ENCODE measurements at places on chromosomes 11 and 22. TPM values are rescaled to one million over a fixed set of nuclear protein-coding genes. Genes with fewer than 3 reads are reported as not detected.

C11orf91 gene
- 0.45 TPM for total RNA-seq

OR51E1 gene
- total RNA-seq = not detected

SBF1 gene
- 227 TPM for total RNA-seq

MPZL2 gene
- 0.95 TPM for total RNA-seq

OR8D1 gene
- total RNA-seq = not detected

OR51B4 gene
- not detected for total RNA-seq

AQP11 gene
- not detected for total RNA-seq

SLC37A2 gene
- total RNA-seq = 0.34 TPM

CPT1A gene
- total RNA-seq = 11.3 TPM

KCNJ5 gene
- total RNA-seq = not detected

TESMIN gene
- 4.3 TPM for total RNA-seq

TTC9C gene
- 5.2 TPM for total RNA-seq

GSTP1 gene
- 60.1 TPM for total RNA-seq

KRTAP5-7 gene
- not detected for total RNA-seq

SHISAL1 gene
- not detected for total RNA-seq

CTNND1 gene
- 12.4 TPM for total RNA-seq

PHETA2 gene
- 0.42 TPM for total RNA-seq

VPREB1 gene
- not detected for total RNA-seq

HORMAD2 gene
- total RNA-seq = not detected

GRCh38 chr11:119204066-119204465 is 2.1 kb upstream of the CBL start:
- DNase-seq = no peak

DNA sequence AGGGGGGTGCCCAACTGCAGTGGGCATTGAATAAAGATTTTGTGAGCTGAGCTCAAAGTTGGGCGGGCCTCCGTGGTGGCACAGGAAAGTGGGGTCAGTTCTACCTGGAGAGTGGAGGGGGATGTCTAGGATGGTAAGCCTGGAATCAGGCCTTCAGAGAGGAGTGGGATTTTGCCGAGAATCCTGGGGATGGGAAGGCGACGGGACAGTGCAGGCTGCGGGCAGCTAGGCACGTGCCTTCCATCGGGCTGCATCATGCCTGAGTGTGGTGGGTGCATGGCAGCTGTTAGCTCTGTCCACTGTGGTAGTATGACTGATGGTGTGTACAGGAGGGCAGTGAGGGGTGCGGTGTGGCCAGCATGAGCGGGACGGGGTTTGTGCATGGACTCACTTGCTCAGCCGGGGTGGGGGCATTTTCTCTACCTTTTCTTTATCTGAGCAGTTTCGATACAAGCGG is 3.6 kb downstream of the SHANK3 start:
- DNase-seq = no peak

DNA sequence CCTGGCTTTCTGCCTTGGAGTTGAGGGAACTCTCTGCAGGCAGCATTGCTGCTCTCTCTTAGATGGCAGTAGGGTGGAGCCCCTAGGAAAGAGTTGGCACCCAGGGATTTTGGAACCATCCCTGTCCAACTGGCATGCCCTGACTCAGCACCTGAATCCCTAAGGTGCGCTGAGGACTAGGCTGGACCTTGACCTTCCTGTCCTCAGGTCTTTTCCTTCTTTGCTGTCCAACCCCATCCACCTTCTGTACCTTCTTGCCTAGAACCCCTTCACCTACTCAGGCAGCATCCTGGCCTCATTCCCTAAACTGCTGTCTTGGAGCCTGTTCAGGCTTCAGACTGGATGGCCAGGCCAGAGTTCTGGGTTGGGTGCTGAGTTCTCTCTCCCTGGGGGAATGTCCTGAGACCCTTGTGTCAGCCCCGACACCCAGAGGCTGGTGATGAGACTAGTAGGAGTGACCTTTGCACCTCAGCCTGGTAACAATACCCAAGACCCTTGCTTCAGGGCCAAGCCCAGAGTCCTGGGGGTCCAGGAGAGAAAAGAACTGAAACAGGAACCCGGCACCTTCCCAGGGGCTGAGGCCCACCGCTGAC is 2.5 kb upstream of the POLD4 start:
- no peak for DNase-seq

DNA sequence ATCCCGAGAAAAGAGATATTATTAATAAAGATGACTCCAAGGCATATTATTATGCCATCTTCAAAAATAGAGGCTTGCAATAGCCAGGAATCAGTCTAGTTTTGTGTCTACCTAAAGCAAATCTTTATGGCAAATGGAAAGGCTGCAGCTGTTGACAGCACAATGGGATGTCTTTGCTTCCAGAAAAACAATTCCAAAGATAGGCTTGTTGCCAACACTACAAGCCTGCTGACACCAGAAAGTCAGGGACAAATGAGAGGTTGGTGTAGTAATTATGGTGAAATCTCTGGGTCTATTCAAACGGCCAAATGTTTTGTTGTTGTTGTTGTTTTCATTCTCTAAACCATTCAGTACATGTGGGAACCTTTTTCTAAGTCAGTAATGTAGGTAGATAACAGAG is 101.8 kb downstream of the LUZP2 start:
- DNase-seq = no peak

DNA sequence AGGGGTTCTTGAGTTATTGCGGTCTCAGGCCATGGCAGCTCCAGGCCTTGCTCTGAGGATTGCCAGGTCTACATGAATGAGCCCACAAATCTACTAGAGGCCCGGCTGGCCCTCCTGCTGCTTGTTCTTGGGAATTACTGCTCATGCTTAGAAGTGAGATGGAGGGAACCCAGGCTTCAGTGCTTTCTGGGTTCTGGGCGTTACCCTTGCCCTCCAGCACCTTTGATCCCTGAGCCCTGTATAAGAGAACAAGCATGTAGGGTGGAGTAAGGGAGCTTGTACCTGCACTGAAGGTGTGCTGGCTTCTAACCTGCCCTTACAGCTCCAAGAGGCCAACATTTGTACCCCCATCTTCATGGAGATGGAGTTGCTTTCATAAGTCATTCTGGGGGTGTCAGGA is 4.0 kb downstream of the NAA40 start:
- DNase-seq = no peak

GRCh38 chr11:134460881-134461280 is 48.8 kb upstream of the B3GAT1 start:
- no peak for DNase-seq

GRCh38 chr11:67416416-67417335 is 1.2 kb downstream of the CARNS1 start:
- DNase-seq = peak; percentile 87

DNA sequence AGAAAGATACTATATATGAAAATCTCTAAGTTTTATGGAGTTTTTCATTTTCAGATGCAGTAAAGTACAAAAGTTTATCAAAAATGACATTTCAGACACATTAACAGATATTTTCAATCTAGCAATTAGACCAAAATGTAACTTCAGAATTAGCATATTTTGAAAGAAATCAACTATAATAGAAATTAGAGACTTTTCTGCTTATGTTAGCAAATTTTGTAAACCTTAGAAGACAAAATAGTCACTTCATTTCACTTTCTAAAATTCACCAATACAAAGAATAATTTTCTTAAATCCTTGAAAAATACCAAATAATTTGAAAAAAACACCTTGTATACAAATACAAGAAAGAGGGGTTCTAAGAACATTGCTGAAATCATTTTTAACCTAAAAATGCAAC is 135.8 kb upstream of the FIBIN start:
- DNase-seq = no peak

- no peak for DNase-seq
Measured at GRCh38 chr22:37626144-37626543, 13.3 kb upstream of the SH3BP1 start.

- DNase-seq = peak; percentile 25
Measured at GRCh38 chr11:62602141-62603071, 741 bp upstream of the MTA2 start.

- DNase-seq = no peak
Measured at GRCh38 chr11:11882539-11882938, 40.8 kb downstream of the USP47 start.

- no peak for DNase-seq
Measured at GRCh38 chr11:78080084-78080817, 589 bp upstream of the NDUFC2 start.

DNA sequence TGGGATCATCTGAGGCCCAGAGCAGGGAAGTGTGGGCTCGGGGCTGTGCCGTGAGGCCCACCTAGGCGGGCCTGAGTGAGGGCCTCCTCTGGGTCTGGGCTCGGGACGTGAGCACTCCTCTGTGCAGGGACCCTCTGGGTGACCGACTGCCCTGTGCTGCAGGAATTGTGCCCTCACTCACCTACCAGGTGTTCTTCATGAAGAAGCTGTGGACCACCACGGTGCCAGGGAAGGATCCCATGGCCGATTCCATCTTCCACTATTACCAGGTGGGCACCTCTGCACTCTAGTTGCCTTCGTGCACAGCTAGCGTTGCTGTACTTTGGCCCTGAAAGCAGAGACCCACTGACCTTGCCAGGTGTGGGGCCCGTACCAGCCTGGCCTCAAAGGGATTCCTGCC is 80.5 kb downstream of the MYO7A start:
- no peak for DNase-seq

DNA sequence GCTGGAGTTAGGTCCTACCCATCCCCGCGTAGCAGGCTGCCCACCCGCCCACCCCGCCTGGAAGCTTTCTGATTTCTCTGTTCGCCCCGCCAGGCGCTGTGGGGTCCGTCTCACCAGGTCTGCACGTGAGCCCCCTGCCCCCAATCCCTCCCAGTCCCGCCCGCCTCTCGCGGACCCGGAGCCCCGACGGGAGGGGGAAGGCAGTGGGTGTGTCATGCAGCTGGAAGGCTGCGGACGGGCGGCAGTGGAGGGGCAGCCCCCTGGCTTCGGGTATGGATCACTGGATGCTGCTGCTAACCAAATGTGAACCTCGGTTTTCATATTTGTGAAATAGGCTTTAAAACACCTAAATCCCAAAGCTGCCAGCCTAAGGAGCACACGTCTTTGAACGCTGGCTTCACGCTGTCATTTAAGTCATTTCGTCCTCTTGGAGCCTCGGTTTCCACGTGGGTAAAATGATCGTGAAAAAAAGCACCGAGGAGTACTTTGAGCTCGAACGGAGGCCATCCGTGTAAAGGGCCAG is 568 bp upstream of the BIK start:
- DNase-seq = no peak

GRCh38 chr11:8927233-8927632 is 5.5 kb downstream of the C11orf16 start:
- DNase-seq = no peak

GRCh38 chr22:38494498-38494897 is 11.6 kb downstream of the DDX17 start:
- DNase-seq = no peak

DNA sequence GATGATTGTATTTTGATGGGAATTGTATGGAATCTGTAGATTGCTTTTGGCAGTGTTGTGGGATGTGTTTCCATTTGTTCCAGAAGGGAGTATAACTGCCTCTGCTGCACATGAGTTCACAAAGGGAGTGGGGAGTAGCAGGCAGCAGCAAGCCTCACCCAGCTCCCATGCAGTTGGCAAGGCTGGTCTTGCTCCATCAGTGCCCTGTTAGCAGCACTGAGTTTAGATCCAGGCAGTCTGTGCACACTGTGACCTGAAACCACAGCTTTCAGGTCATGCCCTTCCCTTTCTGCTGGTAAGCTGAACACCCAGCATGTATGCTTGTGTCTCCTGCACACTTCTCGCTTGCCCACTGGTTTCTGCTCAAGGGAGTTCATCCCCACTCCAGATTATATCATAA is 3.7 kb upstream of the NUCB2 start:
- no peak for DNase-seq

GRCh38 chr11:79708319-79708932 is 267.6 kb upstream of the TENM4 start:
- DNase-seq = no peak

- no peak for DNase-seq
Measured at GRCh38 chr11:76806608-76807205, 23.6 kb downstream of the TSKU start.

DNA sequence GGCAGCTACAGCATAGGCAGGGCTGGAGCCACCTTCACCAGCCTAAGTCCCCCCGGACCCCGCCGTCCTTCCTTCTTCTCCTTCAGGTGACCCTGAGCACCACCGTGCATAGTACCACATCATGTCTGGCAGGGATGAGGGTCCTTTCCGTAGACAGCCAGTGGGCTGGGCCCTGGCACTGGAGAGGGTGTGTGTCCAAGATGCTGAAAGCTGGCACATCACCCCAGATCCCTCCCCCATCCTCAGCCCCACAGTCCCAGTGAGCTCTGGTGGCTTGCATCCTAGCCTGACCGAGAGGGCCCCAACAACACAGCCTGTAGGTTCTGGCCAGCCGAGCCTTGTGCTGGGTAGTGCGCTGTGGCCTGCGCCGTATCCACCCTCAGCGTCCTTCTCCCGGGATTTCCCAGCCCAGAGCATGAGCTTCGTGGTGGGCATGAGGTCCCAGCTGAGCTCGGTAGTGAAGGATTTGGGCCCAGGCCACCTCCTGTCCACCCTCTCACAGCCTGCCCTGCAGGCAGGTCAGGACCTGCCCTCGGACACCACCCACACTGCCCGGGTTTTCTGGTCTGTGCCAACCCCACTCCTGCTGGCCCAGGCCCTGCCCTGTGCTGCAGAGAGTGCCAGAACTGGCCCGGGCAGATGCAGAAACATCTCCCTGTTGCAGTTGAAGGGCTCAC is 1124.3 kb downstream of the BRD1 start:
- DNase-seq = no peak

DNA sequence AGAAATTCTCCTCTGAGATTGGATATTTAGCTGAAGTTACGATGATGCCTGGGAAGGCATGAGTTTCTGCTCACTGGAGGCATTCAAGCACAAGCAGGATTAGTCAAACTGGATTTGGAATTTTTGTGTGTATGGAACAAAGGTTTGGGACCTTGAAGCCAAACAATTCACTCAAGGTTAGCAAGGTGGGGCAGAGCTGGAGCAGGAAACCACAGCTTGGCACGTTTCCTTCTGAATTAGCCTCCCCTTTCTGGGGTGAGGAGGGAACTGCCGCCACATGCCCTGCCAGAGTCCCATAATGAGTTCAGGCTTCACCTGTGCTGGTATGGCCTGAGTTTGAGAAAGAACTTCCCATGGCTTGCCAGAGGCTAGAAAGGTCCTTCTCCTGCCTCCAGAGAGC is 50.9 kb upstream of the RRAS2 start:
- DNase-seq = no peak

- no peak for DNase-seq
Measured at GRCh38 chr22:37187891-37188761, at the start of gene C1QTNF6. C1QTNF6 (minus strand) TSS chr22:37188247; CDS start chr22:37188213, 34 bp downstream.

DNA sequence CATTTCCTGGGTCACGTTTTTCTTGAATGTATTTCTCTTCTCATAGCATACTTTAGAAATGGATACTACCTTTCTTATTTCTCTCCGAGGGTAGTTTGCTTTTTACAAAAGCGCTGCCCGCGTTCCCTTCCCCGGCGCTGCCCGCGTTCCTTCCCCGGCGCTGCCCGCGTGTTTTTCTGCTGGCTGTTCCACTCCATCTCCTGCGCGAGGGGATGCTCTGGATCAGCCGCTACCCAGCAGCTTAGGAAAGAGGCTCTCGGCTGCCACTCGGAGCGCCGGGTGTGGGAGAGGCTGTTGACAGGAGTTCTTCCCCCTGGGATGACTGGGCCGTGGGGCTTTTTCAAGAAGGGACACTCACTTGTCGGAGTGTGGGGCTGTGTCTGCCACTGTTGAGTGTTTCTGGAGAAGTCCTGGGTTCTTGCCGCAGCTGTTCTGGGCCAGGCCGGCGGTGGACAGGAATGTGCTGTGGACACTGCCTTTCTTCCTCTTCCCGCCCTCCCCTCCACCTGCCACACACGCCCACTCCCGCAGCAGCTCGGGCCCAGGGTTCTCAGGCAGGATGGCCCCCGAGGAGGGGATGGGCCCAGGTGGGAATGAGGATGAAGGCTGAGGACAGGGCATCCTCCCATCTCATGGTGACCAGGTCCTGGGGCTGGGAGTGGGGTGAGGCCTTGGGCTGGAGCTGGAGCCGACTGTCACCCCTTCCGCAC is 30.6 kb downstream of the GLB1L2 start:
- DNase-seq = no peak

Measured in CD4-positive, alpha-beta T cell (primary cell).